ENCODE measurements at places on chromosomes 1 and 21.

GRCh38 chr1:52142220-52143183 lies 613 bp downstream of the ZFYVE9 start:
- DNase-seq, result peak; percentile 4

DNA sequence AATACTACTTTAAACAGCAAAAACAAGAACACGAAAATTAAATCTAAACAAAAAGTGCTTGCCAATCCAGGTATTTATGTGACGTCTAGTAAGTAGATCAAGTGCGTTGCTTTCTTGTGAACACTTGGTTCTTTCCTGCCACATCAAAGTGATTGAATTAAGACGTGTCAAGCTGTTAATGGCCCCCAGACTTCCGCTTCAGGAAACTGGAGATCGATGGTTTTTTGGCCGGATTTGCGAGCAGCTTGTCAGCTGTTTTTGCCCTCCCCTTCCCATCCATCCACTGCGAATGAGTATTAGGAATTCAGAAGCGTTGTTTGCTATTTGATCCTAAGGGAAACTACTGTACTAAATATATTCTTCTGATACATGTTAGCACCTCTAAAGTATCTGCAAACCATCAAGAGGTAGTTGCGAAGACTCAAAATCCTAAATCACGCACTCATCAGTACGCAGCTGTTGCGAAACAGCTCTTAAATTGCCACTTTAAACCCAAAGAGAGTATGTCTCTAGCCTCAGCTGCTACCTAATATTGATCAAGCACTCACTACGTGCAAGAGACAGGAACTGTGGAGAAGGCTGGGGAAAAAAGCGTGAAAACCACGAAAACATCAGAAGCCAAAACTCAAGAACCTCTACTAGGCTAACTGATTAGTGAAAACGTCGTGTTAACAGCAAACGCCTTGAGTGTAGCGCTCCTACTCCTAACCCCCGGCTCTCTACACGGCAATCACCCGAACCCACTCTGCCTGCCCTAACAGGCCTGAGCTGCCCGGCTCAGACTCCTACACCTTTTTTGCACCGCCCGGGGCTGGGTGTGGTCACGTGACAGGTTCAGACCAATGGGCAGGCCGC lies 473 bp upstream of the BRDT start:
- no peak for DNase-seq

- DNase-seq, result no peak
These were observed 72.3 kb downstream of the GALNT2 start for GRCh38 chr1:230139315-230139714.

GRCh38 chr1:6097824-6098223 lies 52.1 kb downstream of the KCNAB2 start:
- no peak for DNase-seq

DNA sequence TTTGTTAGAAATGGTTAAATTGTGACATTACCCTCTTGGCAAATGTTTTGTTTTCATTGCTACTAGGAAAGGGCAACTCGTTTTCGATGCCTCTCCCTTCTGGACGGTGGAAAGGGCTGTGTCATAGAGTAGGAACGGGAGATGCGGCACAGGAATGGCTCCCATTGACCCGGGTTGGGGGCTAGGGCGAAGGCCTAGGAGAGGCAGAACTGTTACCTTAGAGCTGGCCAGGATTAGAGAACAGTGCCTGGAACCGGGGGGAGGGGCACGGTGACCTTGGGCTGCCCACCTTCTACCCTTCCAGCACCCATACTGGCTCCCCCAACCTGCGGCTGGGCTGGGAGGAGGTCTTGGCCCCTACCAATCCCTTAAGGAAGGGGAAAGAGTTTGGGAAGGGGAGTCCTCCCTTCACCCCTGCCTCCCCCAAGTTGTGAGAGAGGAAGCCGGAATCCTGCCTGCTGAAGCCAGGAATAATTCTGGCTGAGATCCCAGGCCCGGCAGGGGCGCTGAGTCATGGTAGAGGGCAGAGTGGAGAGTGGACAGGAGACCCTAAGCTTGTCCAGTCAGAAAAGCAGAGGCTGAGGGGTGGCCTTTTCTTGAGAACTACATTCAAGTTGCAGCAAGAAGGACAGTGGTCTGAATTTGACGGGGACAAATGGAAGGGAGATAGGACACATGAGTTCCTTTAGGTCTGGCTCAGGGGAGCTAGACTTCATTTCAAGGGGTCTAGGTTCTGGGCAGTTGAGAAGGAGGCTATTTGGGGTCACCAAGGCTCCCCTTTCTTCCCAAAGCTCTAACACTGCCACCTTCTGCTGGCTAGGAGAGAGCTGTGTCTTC lies 8.2 kb downstream of the LMNA start:
- DNase-seq, result no peak

DNA sequence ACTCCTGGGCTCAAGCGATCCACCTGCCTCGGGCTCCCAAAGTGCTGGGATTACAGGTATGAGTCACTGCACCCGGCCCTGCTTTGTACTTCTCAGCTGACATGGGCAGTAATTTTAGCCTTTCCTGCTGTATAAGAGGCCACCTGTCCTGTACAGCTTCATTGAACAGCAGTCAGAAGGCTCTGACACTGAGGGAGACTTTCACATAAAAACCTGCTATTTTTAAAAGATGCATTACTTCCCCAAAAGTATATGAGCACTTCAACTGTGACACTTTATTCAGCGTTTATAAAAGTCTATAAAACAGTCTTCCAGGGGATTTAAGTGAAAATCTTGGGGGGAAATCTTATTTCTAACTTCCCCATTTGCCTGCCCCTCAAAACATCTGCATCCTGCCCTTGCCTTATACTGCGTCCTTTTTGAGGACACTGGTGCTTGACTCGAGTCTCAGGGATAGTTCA lies 17.6 kb downstream of the RNU5D-1 start:
- no peak for DNase-seq

GRCh38 chr1:24875257-24875656 lies 54.8 kb downstream of the RUNX3 start:
- DNase-seq, result no peak

DNA sequence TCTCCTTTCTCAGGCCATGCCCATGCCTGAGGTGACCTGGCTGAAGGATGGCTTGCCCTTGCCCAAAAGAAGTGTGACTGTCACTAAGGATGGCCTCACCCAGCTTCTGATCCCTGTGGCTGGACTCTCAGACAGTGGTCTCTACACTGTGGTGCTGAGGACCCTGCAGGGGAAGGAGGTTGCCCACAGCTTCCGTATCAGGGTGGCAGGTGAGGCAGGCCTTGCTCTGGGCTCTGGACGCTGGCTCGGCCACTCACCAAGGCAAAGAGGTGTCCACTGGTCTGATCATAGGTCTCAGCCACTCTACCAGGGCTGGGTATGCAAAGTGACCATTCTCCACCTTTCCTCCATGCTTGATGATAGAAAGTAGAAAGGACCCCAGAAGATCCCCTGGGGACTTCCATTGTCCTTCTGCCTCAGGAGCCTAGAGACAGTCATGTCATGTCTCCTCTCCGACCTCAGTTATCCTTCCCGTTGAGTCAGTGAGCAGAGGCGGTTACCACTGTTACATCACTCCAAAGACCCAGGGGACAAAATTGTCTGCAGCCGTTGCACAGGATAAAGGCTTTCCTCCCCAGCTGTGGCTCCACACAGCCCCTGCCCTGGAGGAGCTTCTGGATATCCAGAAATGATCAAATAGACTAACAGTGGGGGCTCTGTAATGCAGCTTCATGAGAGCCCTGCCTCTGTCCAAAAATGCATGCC lies 34.2 kb downstream of the IGFN1 start:
- no peak for DNase-seq

GRCh38 chr1:241299347-241299746 lies 57.7 kb downstream of the RGS7 start:
- no peak for DNase-seq

DNA sequence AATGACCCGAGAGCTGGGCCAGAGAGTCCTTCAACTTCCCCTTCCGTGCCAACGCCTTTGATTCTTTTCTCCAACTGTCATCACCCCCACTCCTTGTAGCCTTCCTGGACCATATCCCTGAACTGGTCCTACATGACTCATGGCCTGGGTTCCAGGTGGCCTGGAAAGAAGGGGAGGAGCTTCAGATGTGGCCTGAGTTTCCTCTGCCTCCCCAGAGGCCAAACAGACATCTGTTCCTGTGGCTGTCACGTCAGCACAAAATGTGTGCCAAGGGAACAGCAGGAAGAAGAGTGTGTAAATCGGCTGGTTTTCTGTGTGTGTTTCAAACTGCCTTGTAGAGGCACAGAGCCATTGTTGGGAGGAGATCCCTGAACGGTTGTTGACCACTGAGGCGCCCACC lies 24.9 kb upstream of the KIRREL1 start:
- DNase-seq, result no peak

DNA sequence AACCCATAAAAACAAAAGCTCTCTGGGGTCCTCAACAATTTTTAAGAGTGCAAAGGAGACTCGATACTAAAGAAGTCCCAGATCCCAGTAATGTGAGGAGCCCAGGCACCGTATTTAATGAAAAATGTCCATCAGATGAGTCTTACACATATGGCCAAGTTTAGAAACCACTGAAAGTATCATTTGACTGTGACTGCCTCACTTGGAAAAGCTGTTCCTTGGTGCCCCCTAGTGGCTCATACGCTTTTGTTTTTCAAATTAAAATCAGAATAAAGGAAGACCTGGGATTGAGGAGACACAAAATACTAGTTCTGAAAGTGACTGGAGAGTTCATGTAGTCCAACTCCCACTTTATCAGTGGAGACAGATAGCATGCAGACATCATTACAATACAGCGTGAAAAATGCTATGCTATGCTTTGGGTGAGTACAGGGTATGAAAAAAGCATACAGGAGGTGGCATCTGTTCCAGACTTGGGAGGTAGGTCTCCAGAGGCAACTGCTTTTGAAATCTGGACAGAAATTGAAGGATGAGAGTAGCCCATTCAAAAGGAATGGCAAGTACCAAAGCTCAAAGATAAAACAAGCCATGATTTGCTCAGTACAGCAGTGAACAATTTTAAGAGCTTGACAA lies 33.8 kb downstream of the GDAP2 start:
- DNase-seq, result peak; percentile 27

- DNase-seq, result no peak
These were observed 21.3 kb downstream of the GPR137B start for GRCh38 chr1:236163463-236164153.

- DNase-seq, result no peak
These were observed 57.4 kb downstream of the SSX2IP start for GRCh38 chr1:84632673-84633434.

DNA sequence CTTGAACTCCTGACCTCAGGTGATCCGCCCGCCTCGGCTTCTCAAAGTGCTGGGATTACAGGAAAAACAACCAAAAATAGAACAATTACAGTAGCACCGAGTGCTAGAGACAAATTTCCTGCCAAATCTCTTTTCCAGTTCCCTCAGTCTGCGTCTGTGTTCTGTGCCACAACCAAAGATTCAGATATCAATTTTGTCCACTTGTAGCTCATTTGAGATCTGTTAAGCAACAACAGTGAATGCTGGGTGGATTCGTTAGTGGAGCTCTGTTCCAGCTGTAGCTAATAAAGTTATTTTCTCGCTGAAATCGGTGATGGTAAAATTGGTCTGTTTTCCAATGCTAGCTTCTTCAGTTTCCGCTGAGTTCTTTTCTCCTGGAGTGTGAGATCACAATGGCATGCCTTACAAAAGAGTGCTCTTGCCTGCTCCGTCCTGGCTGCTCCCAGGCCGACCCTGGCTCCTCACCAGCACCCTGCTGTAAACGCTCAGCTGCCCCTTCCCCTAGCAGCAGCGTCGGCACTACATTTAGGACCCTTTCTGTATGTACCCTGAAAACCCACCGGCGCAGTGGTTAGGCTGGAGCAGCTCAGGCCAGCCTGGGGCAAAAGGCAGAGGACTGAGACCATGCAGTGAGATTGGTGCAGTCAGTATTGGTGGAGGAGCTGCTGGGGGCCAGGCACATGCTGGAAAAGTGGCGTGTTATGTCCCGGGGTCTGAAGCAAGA lies 395.4 kb downstream of the KIF26B start:
- DNase-seq, result no peak

DNA sequence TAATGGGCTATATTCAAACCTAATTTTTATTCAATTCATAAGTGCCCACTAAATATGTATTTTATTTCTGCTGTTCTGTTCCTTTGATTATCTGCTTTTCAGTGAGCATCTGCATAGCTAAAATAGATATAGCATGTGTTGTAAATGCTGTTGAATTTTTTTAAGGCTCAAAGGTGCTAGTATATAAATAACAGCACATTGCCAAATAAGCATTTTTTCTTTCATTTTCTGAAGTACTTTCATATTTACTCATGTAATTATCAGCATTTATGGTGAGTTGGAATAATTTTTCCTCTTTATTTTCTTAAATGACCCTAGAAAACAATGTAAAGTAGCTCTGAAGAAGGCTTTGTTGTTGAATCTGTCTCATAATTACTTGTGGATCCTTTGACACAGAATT lies 69.6 kb upstream of the B3GALT2 start:
- no peak for DNase-seq

DNA sequence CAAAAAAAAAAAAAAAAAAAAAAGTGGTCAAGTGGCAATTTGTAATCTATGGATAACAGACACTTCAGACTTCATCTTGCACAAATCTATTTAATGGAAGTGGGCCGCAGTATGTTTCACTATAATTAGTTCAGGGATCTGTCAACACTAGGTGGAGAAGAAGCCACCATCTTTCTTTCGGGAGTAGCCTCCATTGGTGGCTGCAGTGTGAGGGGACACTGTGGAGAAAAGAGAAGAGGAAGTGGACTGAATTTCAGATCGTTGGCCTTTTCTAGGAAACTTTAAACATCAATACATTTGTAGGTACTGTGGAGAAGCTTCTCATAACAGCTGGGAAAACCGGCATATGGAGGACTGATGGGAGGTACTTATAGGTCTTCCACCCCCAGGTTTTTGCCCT lies 8.0 kb upstream of the ELAPOR1 start:
- DNase-seq, result no peak

DNA sequence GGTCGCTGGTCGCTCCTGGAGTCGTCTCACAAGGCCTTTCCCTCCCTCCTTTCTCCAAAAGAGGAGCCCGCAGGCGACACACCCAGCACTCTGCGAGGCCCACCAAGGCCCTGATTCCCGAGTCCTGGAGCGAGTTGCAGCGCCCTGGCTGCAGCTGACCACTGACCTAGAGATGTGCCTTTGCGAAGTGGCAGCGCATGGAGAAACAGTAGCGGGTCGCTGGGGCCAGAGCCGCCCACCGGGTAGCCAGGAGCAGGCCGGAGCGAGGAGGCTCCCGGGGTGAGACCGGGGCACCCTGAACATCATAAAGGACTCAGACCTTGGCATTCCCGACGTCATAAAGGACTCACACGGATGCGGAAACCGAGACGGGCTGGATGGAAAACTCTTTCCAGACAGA lies 10.3 kb upstream of the NBPF11 start:
- no peak for DNase-seq

DNA sequence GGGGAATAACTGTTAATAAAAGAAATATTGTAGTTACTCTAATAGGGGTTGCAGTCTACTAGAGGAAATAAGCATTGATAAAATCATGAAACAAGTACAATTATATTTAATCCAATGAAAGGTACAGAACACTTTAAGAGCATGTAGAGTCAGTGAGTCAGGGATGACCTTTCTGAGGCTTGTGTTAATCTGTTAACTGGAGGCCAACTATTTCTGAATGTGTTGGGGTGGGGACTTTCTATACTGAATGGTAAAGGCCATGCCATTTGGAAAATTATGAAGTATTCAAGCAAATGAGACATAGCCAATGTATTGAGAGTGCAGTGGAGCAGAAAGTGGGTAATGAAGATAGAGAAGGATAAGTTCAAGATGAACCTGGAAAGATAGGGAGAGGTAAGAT lies 646.2 kb downstream of the ADGRL2 start:
- no peak for DNase-seq
